ENCODE measurements at places on chromosomes 7 and 10.

- no peak for DNase-seq
Measured at GRCh38 chr7:128309124-128309523, 34.6 kb downstream of the RBM28 start.

- no peak for DNase-seq
Measured at GRCh38 chr7:26858735-26859134, 5.7 kb downstream of the SKAP2 start.

GRCh38 chr7:50803359-50804337 lies 21.0 kb upstream of the GRB10 start:
- no peak for DNase-seq

GRCh38 chr10:127579640-127580039 lies 30.5 kb downstream of the NPS start:
- no peak for DNase-seq

- no peak for DNase-seq
Measured at GRCh38 chr10:46170789-46171188, 116.0 kb upstream of the ANTXRL start.

GRCh38 chr10:21285742-21286331 lies 239.6 kb downstream of the SKIDA1 start:
- DNase-seq: peak; percentile 64

GRCh38 chr7:150406567-150407421 lies 27.7 kb downstream of the ZNF775 start:
- no peak for DNase-seq

- DNase-seq: no peak
Measured at GRCh38 chr10:44578271-44578670, 193.4 kb upstream of the CXCL12 start.

DNA sequence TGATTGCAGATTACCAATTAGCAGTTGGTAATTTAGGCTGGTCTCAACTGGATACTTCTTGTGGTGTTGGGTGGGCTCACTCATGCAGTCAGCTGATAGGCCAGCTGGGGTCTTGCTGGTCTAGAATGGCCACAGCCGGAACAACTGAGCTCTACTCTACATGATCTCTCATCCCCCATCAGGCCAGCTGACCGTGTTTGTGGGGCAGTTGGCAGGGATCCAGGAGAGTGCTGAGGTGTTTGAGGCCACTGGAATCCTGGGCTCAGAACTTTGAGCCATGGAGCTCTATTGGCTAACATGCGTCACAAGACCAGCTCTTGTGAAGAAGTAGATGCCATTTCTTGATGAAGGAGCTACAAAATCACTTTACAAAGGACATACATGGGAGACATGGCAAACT lies 242.4 kb downstream of the GFRA1 start:
- DNase-seq: no peak

DNA sequence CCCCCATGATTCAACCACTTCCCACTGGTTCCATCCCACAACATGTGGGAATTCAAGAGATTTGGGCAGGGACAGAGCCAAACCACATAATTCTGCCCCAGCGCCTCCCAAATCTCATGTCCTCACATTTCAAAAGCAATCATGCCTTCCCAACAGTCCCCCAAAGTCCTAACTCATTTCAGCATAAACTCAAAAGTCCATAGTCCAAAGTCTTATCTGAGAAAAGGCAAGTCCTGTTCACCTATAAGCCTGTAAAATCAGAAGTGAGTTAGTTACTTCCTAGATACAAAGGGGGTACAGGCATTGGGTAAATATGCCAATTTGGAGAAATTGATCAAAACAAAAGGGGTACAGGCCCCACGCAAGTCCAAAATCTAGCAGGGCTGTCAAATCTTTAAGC lies 272.9 kb downstream of the MAGI2 start:
- DNase-seq: peak; percentile 10

GRCh38 chr7:127514499-127514898 lies 70.9 kb downstream of the GCC1 start:
- DNase-seq: peak; percentile 48

- no peak for DNase-seq
Measured at GRCh38 chr7:143360788-143361551, 1.5 kb downstream of the FAM131B start.

DNA sequence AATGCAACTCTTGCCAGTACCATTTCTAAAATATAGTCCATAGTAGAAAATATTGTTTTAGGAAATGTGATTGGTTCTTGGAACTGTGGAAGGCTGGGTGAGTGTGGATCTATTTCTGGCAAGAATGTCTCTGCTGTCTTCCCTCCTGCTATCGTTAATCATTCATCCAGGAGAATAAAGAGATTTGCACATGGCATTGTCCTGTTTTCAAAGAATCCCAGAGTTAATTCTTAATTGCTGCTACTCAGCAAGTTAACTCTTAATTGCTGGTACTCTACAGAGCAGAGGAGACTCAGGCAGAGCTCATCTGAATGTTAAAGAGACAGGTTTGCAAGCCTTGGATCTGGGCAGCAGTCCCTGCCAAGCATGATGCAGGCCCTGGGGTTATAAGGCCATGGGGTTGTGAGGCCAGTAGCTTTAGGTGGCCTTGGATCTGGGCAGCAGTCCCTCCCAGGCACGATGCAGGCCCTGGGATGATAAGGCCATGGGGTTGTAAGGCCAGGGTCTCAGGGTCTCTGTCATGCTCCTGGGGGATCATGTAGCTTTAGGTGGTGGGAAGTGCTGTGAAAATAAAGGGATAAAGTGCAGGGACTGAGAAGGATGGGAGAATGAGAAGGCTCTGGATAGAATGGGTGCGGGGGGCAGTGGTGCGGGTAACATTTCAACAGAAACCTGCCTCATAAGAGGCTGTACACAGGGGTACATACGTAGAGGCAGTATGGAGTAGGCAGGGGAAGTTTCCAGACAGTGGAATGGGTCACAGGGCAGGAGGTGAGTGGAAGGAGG lies 162.3 kb downstream of the SVIL start:
- DNase-seq: no peak

- no peak for DNase-seq
Measured at GRCh38 chr7:131189488-131189887, 138.2 kb upstream of the MKLN1 start.

Measured in fibroblast of upper back skin (primary cell).